Stimulated activated CD4-positive, alpha-beta T cell treated with anti-CD3 and anti-CD28 coated beads, Interleukin-1b, Interleukin-23, amount 100 ng/mL, for 1 hour (primary cell): ENCODE measurements at places on chromosomes 1 and 21.
A peak's percentile ranks its signal among the peaks of the same experiment; 100 is the strongest.

DNA sequence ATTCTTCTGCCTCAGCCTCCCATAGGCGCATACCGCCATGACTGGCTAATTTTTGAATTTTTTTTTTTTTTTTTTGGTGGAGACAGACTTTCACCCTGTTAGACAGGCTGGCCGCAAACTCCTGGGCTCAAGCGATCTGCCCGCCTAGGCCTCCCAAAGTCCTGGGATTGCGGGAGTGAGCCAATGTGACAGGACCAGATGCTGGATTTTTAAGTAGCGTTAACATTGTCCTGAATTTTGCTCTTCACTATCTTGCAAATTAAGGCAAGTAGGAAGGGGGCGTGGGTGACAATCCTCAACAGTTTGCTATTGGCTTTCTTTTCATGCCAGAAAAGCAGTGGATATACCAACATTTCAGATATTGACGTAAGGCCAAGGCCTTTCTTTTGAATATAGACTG lies 49.7 kb upstream of the TSNAX start:
- DNase-seq: no peak

- DNase-seq: no peak
These were observed 431.0 kb downstream of the DPYD start for GRCh38 chr1:97489834-97490233.

GRCh38 chr1:169161496-169162194 lies 55.2 kb downstream of the ATP1B1 start:
- DNase-seq: no peak

GRCh38 chr1:16146279-16147155 lies 9.4 kb downstream of the EPHA2 start:
- no peak for DNase-seq

GRCh38 chr1:21124846-21125245 lies 51.9 kb downstream of the EIF4G3 start:
- no peak for DNase-seq

DNA sequence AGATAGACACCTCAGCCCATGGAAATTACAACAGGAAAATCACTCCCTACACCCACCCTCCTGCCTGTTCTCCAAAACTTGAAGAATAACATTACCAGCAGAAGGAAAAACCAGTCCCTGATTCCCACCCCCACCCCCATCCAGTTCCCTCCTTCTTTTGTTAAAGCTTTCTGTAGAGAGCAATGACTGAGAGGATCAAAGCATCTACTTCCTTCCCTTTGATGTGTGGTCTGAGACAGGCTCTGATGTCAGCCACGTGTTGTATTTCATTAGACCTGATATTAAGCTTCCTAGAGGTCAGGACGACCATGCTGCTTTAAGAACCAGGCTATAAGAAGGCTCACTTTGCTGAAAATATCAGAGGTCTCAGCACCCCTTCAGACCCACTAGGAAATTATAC lies 73.9 kb upstream of the HAO2 start:
- no peak for DNase-seq

DNA sequence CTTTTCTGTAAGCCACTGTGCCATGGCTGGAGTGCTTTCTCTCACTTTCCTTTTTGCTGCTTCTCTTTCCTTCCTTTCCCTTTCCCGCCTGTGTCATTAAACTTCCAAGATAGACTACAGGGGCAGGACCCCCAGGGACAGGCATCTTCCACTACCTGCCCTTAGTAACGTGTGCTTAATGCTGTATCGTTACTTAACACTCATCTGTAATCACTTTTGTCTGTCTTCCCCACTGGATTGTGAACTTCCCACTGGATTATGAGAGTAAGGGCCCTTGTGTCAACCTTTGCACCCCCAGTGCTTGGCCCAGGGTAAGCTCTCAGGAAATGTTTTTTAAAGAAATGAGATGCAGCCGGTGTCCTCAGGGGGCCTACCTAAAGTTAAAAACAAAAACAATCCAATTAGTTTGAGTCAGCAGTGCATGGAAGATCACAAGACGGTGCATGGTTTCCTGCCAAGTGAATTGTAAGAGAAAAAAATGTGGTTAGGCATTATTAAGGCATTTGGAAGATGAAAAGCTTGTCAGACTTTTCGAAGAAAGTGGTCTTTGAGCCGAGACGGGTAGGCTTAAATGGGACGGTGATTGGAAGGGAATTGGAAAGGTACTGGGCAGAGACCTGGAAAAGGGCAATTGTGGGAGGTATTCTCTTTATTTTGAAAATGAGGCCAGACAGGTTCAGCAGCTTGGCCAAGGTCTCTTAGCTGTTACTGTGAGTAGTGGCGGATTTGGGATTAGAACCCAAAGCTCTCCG lies 958 bp downstream of the LYPLAL1 start:
- no peak for DNase-seq

- DNase-seq: no peak
These were observed 114.6 kb downstream of the IER5 start for GRCh38 chr1:181202986-181203555.

- no peak for DNase-seq
These were observed 114.6 kb upstream of the DUSP10 start for GRCh38 chr1:221856228-221857093.

DNA sequence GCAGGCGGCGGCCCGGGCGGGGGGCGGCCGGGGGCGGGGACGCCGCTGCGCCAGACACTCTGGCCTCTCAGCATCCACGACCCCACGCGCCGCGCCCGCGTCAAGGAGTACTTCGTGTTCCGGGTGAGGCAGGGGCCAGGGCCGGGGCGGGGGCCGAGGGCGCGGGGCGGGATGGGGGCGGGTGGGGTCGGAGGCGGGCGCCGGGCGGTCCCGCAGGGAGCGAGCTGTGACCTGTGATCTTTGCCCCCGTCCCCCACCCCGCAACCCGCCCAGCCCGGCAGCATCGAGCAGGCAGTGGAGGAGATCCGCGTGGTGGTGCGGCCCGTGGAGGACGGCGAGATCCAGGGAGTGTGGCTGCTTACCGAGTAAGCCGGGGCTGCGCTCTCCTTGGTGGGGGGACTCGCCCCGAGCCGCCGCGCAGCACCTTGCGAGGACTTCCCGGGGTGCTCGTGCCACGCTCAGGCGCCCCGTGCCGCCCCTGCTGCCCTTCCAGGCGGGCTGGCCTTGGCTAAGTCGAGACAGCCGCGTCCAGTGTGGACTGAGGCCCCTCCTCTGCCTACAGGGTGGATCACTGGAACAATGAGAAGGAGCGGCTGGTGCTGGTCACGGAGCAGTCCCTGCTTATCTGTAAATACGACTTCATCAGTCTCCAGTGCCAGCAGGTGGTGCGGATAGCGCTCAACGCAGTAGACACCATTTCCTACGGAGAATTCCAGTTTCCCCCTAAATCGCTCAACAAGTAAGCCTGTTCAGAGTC lies 514 bp downstream of the TPRG1L start:
- no peak for DNase-seq

- DNase-seq: no peak
These were observed 105.7 kb upstream of the PPP2R5A start for GRCh38 chr1:212179394-212180076.

DNA sequence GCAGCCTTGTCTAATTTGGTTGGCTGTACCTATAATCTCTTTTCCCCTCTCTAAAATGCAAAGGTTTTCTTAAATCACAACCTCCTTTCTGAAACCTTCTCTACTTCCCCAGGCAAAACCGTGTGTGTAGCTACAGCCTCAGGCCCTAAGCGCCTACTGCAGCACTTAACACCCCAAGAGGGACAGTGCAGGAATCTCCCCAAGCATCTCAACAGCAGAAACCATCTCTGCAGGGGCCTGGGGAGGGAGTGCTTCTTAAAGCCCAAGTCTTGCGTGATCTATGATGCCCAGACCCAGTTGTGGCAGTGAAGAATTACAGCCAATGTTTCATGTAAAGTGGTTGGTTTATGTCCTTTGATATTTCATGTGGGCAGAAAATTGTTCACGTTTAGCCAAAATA lies 159.3 kb downstream of the DSCAM start:
- DNase-seq: no peak

GRCh38 chr21:45880097-45881068 lies 101.2 kb upstream of the COL6A1 start:
- DNase-seq: peak; percentile 59

GRCh38 chr1:72462186-72462905 lies 180.0 kb upstream of the NEGR1 start:
- DNase-seq: no peak

- DNase-seq: peak; percentile 47
These were observed 1.2 kb downstream of the FAM167B start for GRCh38 chr1:32247983-32248889.

DNA sequence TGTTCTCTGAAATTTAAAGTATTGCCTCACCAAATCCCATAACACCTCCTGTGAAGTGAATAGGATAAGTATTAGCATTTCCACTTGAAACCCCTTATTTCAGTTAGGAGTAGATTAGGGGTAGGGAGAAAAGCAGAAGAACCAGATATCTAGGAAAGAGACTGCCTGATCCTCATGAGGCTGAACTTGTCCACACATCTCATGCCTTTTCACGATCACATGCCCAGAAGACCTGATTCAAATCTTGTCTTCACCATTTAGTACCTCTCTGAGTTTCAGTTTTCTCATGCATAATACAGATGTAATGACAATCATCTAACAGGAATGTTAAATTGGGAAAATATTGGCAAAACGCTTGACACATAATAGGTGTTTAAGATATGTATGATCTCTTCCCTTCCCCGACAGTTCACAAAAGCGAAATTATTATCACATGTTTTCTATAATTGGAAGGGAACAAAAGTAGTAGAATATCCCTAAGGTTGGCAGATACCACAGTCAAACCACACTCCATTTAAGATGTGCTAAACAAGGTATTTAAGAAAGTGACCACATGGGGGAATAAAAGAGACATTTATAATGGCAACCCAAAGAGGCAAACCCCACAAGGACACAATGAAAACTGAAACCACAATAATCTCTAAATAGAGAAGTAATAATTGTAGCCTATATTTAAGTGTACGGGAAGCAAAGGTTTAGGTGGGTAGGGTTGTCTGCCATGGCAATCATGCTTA lies 25.2 kb downstream of the GFI1 start:
- no peak for DNase-seq

- DNase-seq: no peak
These were observed 1.6 kb upstream of the CD52 start for GRCh38 chr1:26315874-26316850.

GRCh38 chr1:89550995-89551394 lies 26.4 kb downstream of the LRRC8B start:
- DNase-seq: no peak

GRCh38 chr1:221797506-221797905 lies 55.6 kb upstream of the DUSP10 start:
- DNase-seq: no peak

DNA sequence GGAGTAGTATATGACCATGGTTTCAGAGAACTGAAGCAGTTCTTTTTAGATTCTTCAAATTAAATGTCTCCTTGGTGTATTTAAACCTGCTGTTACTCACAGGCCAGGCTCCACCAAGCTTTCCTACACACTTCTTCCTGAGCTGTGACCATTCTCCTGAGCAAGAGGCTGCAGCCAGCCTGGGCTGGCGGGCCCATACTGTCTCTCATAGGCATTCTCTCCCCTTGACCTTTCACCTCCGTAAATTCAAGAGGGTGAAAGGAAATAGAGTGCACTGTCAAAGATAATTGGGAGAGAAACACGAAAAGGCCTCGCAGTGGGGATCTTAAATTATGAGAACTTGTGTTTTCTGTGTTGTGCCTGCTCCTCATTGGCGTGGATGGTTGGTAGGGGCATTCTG lies 2.3 kb downstream of the ARF1 start:
- DNase-seq: no peak

DNA sequence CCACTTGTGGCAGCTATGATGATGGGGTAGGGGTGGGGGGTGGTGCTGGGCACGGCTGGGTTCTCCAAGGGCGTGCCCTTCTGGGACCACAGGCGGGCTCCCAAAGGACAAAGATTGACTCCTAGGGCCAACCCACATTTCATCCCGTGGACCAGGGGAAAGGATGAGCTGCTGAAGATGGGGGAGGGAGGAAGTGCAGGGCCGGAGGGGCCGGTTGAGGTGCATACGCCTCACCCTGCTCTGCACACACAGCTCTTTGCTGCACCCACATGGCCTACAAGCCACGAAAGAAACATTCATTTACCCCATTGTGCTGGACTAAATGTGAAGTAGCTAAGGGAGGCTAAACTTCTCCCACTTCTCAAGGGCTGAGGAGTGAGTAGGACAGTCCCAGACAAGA lies 34.2 kb upstream of the GNPAT start:
- DNase-seq: no peak

GRCh38 chr1:1185101-1185765 lies 11.6 kb downstream of the TTLL10 start:
- no peak for DNase-seq

GRCh38 chr1:224559981-224560728 lies 56.0 kb upstream of the CNIH3 start:
- DNase-seq: no peak

- no peak for DNase-seq
These were observed 36.6 kb downstream of the GJA5 start for GRCh38 chr1:147723691-147724323.

DNA sequence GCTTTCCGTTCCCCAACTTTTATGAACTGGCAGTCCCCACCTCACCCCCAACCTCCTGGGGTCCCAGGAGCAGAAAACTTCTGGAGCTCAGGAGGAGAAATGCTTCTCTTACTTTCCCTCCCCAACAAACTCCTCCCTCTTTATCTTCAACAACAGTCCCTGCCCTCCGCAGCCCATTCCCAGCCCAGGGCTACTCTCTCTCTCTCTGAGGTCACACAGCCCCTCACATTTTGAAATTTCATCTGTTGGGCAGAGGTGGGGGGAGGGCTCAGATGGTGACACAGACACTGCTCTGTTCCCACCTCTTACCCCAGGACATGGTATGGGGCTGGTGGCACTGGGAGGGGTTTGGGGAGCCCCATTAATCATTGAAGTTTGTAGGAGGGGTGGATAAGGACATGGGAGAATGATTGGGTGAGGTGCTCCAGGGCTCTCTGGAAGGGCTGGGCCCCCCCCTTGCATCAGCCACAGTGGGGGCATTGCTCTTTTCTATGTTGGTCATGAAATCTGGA lies 6.0 kb downstream of the PIK3CD start:
- no peak for DNase-seq

DNA sequence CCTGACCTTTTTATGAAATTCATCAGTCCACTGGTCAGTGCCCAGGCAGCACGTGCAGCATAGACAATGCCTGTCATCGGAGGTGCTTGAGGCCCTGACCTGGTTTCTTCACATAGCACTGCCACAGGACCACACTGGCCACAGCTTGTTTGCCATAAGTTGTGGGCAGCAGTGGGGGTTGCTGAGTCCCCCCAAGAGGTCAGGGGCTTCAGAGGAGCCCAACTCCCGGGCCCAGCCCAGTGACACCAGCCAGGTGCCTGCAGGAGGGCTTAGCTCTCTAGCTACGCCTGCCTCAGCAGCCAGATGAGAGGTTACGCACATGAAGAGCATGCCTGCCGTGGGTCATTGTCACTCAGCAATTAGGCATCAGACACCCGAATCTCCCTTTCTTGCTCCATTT lies 41.6 kb downstream of the UBASH3A start:
- DNase-seq: no peak

- no peak for DNase-seq
These were observed 685.0 kb downstream of the ADGRL2 start for GRCh38 chr1:82485591-82486369.

DNA sequence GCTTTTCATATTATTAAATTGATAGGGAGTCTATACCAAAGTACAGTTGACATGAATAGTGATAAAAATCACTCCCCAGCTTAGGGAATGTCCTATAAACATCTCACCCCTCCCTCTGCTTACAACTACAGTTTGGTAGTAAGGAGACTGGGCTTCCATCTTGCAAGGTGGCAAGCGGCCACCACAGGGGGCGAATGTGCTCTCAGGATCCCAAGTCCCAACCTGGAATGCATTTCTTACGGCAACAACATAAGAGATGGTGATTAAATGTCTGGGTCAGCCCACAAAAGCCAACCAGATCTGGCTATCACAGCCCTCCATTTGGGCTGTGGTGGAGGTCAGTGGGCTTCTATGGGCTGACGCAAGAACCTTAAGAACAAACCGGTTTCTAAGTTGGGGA lies 68.0 kb downstream of the SMYD2 start:
- DNase-seq: no peak

GRCh38 chr1:25487628-25488027 lies 55.8 kb upstream of the LDLRAP1 start:
- DNase-seq: no peak
